Naive thymus-derived CD4-positive, alpha-beta T cell (primary cell): ENCODE measurements at places on chromosomes 13 and 19. TPM values are rescaled to one million over a fixed set of nuclear protein-coding genes. Genes with fewer than 3 reads are reported as not detected.

- H3K4me1 ChIP-seq, result no peaks in the 10 kb centered on the region
- H3K4me3 ChIP-seq, result no peak overlapping the region
- H3K27me3 ChIP-seq, result no peaks in the 10 kb centered on the region
- no peaks in the 10 kb centered on the region for H3K36me3 ChIP-seq
- no peak overlapping the region for H3K27ac ChIP-seq
These were observed 407.3 kb downstream of the DACH1 start for GRCh38 chr13:71459708-71460107.

- peaks cover 3% of the 10 kb centered on the region for H3K36me3 ChIP-seq
- peak within 1 kb of the TSS; percentile 32 for H3K4me3 ChIP-seq
- H3K27me3 ChIP-seq, result no peaks in the 10 kb centered on the region
- DNase-seq, result peak; percentile 76
These were observed at the start of gene MEF2B for GRCh38 chr19:19170053-19170872. MEF2B (minus strand) TSS chr19:19170263; CDS start chr19:19150735, 19,528 bp downstream.

DNA sequence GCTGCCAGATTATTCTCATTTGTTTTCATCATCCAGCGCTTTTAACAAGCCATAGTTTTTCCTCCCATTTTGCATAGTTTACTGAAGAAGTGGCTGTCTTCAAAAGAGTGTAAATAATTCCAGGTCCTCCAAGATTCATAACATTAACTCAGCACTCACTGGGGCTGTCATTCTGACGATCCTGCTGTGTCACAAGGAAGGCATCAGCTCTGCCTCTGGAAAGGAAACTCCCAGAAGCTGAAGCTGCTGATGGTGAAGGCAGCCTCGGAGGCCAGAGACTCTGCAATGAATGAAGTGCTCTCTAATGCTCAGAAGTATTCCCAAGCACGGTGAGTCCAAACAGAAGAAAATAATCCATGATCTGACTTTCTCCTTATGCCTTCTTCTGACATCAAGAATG is 60.0 kb downstream of the FLT1 start:
- H3K36me3 ChIP-seq, result no peaks in the 10 kb centered on the region
- no peak overlapping the region for H3K27ac ChIP-seq
- DNase-seq, result no peak
- no peaks in the 10 kb centered on the region for H3K4me1 ChIP-seq

GRCh38 chr19:16134510-16134909 is 9.0 kb upstream of the HSH2D start:
- H3K27me3 ChIP-seq, result no peaks in the 10 kb centered on the region
- H3K4me3 ChIP-seq, result no peak overlapping the region
- no peak for DNase-seq
- peaks cover 4% of the 10 kb centered on the region for H3K4me1 ChIP-seq
- H3K27ac ChIP-seq, result no peak overlapping the region

- no peaks in the 10 kb centered on the region for H3K36me3 ChIP-seq
- H3K27me3 ChIP-seq, result no peaks in the 10 kb centered on the region
- no peak for DNase-seq
- H3K27ac ChIP-seq, result no peak overlapping the region
- H3K4me1 ChIP-seq, result peaks cover 13% of the 10 kb centered on the region
These were observed 248.3 kb downstream of the DLEU7 start for GRCh38 chr13:50595196-50595595.

The RGS9BP gene
- 0.15 and 0.19 TPM in 2 replicates for total RNA-seq
